CD14-positive monocyte (primary cell): ENCODE measurements at places on chromosomes 12 and 14. TPM values are rescaled to one million over a fixed set of nuclear protein-coding genes. Genes with fewer than 3 reads are reported as not detected.

The TTLL5 gene
- polyA plus RNA-seq, result 4.7 TPM

The GLI1 gene
- 0.05 and 0.14 TPM in 2 replicates for polyA plus RNA-seq

DNA sequence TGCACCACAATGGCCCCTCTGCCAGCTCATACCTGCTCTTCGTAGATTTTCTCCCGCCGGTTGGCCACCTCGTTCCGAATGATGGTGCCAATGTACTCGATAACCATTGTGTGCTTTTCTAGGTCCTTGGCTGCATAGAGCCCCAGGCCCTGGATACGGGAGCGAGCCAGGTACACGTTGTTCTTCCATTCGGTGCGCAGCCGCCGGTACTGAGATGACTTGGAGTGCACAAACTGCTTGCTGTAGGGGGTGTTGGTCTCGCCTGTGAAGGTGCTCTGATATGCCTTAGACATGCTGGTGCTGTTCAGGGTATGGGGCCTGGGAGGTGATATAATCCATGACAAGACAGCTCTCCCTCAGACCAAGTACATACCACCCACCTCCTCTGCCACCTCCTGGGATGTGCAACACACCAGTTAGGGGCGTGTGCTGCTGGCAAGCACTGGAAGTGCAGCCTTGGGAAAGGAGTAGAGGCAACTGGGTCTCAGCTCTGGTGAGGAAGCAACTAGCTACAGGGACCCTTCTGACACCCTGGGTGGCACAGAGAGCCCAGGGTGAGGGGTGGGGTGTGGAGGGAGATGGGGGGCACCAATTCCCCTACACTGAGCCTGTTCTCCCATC, 4.1 kb upstream of the PRKAG1 start:
- DNase-seq, result no peak

DNA sequence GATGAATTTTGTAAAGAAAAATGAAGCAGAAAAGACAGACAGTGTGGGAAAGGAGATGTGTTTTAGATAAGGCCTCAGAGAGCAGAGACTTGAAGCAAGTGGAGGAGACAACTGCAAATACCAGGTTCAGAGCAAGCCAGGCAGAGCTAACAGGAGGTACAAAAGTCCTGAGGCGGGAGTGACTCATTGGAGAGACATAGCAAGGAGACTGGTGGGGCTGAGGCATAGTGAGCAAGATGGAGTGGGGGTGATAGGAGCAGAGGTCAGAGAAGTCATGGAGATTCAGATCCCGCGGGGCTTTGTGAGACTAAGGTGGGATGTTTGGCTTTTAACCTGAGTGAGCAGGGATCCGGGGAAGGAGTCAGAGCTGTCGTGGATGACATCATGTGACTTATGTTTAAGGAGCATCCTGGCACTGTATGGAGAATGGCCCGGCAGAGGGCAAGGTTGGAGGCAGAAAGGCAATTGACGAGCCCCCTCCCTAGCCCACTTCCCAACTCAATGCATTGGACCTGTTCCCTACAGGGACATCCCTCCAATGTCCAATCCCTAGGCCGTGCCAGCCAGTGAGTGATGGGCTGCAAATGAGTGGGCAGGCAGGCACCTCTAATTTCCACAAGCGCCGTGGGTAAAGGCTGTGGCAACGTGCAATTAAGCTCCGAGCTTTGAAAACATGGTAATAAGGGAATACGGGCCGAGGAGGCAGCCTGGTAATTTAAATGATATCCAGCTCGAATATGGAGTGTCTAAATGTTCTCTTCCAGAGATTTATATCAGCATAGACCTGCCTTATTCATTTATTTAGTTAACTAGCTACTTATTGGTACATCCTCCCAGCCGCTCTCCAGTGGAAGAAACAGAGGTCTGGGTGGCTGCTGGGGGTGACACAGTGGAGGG, 206.8 kb upstream of the LHX5 start:
- no peak for DNase-seq

GRCh38 chr14:33922125-33922524, 28.7 kb downstream of the EGLN3 start:
- DNase-seq, result no peak

DNA sequence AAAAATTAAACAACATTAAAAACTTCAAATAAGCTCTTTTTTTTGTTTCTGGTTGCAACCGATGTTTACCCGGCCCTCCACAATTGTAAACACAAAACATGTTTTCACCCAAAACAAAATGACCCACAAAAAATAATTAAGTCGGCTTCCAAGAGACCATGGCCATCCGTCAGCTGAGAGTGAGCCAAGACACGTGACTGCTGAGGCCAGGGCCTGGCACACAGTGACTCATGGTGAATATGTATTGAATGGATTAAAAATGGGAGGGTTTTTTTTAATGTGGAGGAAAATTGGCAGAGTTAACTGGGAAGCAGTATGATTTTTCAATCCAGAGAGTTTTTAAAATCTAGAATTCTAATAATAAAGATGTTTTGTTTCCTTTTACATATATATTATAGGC, 13.8 kb upstream of the CPNE8 start:
- DNase-seq, result no peak

DNA sequence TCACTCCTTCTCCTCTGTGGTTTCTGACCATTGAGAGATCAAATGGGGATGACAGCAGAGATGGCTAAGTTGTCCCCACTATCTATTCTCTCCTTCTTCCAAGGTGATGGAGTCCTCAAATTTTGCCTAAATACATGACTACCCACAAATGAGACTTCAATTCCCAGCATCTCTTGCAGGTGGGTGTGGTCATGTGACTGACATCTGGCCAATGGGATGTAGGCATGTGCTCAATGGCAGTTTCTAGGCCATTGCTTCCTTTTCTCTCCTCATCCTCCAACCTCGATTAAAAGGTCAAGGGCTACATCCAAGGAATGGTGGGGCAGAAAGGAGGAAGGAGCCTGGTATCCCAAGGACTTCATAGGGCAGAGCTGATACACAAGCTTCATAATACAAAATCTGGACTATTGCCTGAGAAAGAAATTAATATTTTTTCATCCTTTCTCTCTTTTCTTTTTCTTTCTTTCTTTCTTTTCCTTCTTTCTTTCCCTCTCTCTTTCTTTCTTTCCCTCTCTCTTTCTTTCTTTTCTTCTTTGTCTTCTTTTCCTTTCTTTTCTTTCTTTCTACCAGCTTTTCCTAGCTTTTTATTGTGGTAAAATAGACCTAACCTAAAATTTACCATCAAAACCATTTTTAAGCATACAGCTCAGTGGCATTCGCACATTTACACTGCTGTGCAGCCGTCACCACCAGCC, 100.9 kb upstream of the PRB2 start:
- DNase-seq, result no peak

The IL22 gene
- polyA plus RNA-seq, result not detected

DNA sequence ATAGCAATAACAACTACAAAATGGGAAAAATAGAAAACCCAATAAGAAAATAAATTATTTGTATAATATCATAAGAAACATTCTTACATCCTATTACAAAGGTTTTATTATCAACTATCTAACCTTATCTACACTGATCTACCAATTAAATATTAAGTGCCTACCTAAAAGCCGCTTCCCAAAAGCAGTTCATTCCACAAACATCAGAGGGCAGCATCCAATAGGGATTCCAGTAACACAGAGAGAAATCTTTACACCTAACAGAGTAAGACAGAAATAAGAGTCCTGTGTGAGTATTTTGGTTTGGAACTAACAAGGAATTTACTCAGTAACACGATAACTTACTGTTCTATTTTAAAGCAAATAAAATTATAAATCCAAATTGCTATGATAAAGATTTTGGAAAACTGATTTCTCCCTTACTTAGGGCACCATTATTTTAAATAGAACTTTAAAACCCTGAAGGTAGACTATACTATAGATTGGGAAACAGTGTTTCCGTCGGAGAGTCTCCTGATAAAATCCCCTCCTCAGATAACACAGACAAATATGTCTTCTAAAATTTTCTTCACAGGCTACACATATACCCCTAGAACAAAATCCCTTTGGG, 15.0 kb downstream of the GXYLT1 start:
- DNase-seq, result peak; percentile 48

The TGFB3 gene
- not detected for polyA plus RNA-seq

The FIGNL2 gene
- not detected for polyA plus RNA-seq

- no peak for DNase-seq
These were observed 139.4 kb upstream of the CPNE8 start for GRCh38 chr12:39044754-39045153.

GRCh38 chr14:89040460-89041256, 216.2 kb downstream of the TTC8 start:
- DNase-seq, result peak; percentile 43

DNA sequence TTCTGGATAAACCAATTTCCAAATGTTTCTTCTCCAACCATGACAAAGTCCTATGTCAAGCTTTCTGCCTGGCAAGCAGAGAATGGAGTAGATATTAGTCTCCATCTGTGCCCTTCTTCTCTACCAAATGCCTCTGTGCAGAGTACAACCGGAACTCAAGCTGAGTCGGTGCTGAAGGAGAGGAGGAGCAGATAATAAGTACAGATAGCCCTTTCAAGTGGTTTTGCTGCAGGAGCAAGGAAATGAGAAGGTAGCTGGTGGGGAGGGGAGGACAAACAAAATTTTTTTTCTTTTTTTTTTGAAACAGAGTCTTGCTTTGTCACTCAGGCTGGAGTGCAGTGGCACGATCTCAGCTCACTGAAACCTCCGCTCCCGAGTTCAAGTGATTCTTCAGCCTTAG, 14.2 kb upstream of the HELB start:
- no peak for DNase-seq

DNA sequence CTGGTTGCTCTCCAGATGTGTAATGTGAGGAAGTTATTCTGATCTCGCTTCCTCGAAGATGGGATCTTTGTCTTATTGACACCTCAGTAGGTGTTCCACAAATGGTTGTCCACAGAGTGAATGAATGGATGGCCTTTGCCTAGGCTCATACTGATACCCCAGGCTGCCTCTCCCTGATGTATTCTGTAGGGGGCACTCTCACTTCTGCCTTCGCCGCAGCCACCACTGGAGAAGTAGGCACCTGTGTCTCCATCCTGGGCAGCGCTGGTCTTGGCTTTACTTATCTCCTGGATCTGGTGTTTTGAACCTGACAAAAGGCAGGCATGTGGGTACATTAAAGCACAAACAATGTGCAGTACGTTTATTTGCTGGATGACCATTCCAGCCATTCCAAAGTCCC, 82.1 kb downstream of the ZFP36L1 start:
- no peak for DNase-seq

The AQP6 gene
- 0.04 TPM in 1 of 2 replicates, not detected in the other for polyA plus RNA-seq

GRCh38 chr14:30243805-30244204, 315.2 kb upstream of the G2E3 start:
- no peak for DNase-seq

GRCh38 chr12:94844452-94844851, 159.0 kb downstream of the NDUFA12 start:
- DNase-seq, result no peak

GRCh38 chr12:80720516-80720915, 3.8 kb downstream of the MYF5 start:
- DNase-seq, result no peak

DNA sequence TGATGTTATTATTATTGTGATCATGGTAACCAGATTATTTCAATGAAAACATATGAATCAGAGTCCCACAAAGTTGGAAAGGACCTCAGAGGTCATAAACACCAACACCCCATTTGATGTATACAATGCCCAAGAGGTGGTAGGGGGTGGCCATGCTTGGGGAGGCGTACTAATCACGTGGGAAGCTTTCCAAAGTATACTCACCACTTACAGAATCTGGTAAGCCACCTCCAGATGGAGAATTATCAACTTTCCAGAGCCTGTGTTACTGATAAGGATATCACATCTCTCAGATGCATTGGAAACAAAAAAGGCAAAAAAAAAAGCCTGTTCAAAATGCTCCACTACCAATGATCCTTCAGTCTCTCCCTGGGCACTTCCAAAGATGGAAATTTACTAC, 8.4 kb downstream of the DAD1 start:
- no peak for DNase-seq

DNA sequence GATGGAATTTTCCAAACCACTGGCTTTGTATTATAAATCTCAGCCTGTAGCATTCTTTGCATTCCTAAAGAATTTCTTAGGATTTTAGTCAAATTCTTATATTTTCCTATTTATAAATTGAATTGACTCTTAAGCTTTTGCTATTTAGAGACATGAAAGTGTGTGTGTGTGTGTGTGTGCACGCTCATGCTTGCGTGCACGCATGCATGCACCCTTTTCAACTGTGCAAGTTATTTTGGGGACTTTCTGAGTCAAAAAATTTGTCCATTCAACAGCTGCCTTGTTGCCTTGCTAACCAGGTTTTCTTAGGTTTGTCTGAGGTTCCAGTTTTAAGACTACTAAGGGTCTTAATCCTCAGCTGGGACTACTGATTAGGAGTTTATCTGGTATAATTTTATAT, 42.6 kb downstream of the GPATCH2L start:
- DNase-seq, result no peak

The SIX4 gene
- polyA plus RNA-seq, result not detected

The HSPB8 gene
- polyA plus RNA-seq, result not detected

DNA sequence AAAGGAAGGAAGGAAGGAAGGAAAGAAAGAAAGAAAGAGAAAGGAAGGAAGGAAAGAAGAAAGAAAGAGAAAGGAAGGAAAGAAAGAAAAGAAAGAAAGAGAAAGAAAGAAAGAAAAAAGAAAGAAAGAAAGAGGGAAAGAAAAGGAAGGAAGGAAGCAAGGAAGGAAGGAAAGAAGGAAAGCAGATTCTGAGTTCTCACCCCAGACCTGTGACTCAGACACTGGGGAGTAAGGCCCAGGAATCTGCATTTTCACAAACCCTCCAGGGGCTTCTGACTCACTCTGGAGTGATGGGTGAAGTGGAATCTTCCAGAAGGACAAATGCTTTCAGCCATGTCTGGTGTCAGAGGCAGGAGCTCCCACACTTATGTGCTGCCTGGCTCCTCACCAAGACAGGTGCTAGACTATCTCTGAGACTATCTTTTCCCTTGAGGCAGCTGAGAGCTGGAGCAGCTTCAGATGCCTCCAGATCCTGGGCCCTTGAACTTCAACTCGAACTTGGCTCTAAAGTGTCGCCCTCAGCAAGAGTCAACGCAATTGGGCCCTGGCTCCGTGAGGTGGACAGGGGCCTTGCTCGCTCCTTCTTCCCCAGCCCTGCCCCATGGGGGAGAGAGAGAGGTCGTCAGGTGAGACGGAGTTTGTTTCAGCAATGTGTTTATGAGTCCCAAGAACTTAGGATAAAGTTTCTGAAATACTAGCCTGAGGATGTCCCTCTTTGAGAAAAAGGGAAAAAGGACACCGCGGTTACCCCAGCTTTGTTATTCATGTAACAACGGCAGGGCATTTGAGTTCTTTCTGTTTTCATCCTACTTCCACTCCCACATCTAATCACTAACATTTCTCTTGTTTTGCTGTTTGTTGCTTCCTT, 19.8 kb upstream of the SCARB1 start:
- DNase-seq, result peak; percentile 32

The MRPL52 gene
- polyA plus RNA-seq, result 32.3 and 42.7 TPM in 2 replicates

The TOMM20L gene
- polyA plus RNA-seq, result not detected

The SMIM41 gene
- polyA plus RNA-seq, result not detected in 2 replicates

GRCh38 chr12:96225994-96226399, 31.8 kb downstream of the ELK3 start:
- DNase-seq, result no peak

The IL26 gene
- polyA plus RNA-seq, result not detected

The TSHR gene
- not detected in 2 replicates for polyA plus RNA-seq

DNA sequence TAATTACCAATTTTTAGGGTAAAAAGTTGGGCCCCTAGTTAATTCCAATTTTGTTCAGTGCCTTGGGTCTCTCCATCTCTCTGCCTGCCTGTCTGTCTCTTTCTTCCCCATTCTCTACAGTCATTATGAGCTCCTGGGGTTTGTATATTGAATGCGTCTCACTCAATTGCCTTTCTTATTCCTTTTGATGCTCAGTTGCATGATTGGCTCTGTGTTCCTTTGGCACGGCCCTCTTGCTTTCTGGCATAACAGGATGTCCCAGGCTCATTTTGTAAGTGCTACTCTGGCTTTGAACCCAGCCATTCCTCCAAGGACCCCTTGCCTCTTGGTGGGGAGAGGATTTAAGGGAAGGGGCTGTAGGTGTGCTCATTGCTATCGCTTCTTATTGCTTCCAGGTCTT, 35.6 kb downstream of the ZNF664 start:
- DNase-seq, result no peak
